CD8-positive, alpha-beta memory T cell (primary cell): ENCODE measurements at places on chromosomes 3 and 15.
A peak's percentile ranks its signal among the peaks of the same experiment; 100 is the strongest.

GRCh38 chr15:71743861-71744382, 66.4 kb upstream of the NR2E3 start:
- H3K4me1 ChIP-seq: no peaks in the 10 kb centered on the region
- DNase-seq: peak; percentile 53
- H3K27me3 ChIP-seq: no peaks in the 10 kb centered on the region
- H3K4me3 ChIP-seq: no peak overlapping the region
- no peak overlapping the region for H3K27ac ChIP-seq
- H3K36me3 ChIP-seq: no peaks in the 10 kb centered on the region

DNA sequence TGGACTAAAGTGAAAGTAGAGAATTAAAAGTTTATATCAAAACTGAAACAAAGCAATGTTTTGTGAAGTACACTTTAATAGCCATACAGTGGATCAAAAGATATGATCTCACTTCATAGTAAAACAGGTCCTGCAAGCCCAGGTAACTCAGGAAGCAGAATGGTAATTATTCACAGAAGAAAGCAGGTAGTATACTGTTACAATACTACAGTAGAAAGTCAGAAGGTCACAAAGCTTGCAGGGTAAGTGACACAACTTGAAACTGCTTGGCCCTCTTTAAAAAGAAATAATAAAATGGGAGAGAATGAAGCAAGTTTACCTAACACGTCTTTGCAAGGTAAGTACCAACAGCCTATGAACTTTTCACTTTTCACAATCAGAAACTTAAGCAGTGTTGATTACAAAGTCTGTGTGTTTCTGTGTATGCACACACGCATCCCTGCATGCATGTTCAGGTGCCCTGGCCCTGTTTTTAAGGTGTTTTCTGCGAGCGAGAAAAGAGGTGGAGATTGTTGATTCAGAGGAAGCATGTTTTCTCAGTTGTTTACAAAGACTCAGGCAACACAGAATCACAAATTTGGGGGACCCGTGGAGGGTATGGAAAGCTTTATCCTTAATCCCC, at the start of gene NAALADL2:
NAALADL2 (plus strand) TSS at position 221 of the 622 bp plus-strand sequence.
- no peak within 1 kb of the TSS for H3K4me3 ChIP-seq
- H3K27ac ChIP-seq: no peak within 1 kb of the TSS
- H3K4me1 ChIP-seq: no peaks in the 10 kb centered on the region

DNA sequence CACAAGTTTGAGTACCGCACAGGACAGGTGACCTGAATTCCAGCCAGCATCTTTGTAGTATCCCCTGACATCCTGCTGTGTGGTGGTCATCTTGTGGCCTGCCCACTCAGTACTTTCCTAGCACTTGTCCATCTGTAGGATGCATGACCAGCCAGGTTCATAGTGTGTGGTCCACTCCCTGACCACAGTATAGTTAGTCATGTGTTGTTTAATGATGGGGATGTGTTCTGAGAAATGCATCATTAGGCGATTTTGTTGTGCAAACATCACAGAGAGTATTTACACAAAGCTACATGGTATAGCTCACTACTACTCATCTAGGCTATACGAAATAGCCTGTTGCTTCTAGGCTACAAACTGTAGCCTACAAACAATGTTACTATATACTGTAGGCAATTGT, 16.9 kb upstream of the RBPMS2 start:
- no peaks in the 10 kb centered on the region for H3K4me1 ChIP-seq
- DNase-seq: no peak
- no peaks in the 10 kb centered on the region for H3K36me3 ChIP-seq
- no peaks in the 10 kb centered on the region for H3K27me3 ChIP-seq
- no peak overlapping the region for H3K4me3 ChIP-seq
- no peak overlapping the region for H3K27ac ChIP-seq

- no peaks in the 10 kb centered on the region for H3K27me3 ChIP-seq
- H3K4me1 ChIP-seq: no peaks in the 10 kb centered on the region
Measured at GRCh38 chr3:141047168-141047567, 4.0 kb upstream of the SPSB4 start.

DNA sequence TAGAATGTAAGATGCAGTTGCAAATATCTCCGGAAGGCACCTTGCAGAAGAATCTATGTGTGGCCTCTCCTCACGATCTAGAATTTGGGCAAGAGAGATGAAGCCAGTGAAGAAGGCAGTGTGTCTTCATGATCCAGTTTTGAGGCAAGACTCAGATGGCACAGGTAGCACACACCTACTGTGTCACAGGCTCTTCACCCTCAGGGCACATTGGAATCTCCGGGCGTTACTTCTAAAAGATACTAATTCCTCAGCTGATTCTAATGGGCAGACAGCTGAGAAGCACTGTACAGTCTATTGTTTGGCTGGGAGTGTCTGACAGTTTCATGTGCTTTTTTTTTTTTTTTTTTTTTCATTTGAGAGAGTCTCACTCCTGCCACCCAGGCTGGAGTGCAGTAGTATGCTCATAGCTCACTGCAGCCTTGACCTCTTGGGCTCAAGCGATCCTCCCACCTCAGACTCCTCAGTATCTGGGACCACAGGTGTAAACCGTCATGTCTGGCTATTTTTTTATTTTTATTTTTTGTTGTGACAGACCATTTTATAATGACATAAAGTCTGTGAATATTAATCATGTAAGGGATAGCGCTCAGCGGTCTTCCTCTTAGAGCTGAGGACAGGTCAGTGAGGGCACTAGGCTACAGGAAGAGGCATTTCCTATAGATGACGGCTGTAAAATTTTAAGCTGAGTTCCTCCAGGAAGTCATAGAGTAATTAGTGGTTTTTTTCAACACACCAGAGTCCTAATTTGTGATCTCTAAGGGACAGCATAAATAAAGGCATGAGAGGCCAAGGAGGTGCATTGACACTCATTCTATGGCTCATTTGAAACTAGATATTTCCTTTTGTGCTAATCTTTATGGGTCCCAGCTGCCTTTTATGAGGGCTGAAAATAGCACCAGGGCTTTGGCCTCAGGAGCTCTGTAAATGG, 4.0 kb downstream of the C3orf52 start:
- no peak overlapping the region for H3K4me3 ChIP-seq
- no peak overlapping the region for H3K27ac ChIP-seq
- no peak for DNase-seq
- no peaks in the 10 kb centered on the region for H3K27me3 ChIP-seq

DNA sequence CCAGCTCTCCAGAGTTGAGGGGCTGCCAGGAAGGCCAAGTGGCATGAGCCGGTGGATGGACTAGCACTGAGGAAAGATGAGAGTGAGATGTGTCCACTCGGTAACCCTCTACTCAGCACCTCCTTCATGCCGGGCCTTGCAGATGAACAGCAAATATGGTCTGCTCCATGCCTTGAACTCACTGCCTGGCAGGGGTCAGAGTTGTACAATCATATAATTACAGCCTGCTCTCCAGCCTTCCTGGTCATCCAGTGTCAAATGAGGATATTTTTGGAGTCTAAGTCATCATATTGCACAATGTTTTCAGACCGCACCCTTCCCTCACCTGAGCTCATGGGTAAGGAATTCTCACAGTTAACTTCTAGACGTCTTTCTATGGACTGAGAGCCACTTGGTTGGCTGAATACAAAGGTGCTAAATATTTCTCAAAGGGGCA, 4.9 kb downstream of the MGLL start:
- no peak overlapping the region for H3K27ac ChIP-seq
- H3K4me1 ChIP-seq: no peaks in the 10 kb centered on the region
- peaks cover 9% of the 10 kb centered on the region for H3K27me3 ChIP-seq
- DNase-seq: no peak
- no peaks in the 10 kb centered on the region for H3K36me3 ChIP-seq

DNA sequence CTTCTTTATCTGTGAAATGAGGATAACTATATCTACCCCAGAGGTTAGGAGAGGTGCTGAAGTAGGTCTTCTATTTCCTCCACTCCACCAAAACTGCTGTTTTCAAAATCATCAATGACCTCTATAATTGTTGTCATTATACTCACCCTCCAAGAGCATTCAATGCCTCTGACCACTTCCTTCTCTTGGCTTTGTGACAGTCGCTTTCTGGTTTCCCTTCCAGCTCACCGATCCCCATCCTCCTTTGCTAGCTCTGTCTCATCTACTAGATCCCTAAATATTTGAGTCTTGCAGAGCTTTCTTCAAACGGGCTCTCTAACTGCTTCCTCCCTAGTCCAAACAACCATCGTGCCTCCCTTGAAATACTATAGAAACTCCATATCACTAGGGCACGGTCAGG, 153.5 kb downstream of the RPLP1 start:
- no peaks in the 10 kb centered on the region for H3K36me3 ChIP-seq
- H3K4me1 ChIP-seq: no peaks in the 10 kb centered on the region
- no peak for DNase-seq

DNA sequence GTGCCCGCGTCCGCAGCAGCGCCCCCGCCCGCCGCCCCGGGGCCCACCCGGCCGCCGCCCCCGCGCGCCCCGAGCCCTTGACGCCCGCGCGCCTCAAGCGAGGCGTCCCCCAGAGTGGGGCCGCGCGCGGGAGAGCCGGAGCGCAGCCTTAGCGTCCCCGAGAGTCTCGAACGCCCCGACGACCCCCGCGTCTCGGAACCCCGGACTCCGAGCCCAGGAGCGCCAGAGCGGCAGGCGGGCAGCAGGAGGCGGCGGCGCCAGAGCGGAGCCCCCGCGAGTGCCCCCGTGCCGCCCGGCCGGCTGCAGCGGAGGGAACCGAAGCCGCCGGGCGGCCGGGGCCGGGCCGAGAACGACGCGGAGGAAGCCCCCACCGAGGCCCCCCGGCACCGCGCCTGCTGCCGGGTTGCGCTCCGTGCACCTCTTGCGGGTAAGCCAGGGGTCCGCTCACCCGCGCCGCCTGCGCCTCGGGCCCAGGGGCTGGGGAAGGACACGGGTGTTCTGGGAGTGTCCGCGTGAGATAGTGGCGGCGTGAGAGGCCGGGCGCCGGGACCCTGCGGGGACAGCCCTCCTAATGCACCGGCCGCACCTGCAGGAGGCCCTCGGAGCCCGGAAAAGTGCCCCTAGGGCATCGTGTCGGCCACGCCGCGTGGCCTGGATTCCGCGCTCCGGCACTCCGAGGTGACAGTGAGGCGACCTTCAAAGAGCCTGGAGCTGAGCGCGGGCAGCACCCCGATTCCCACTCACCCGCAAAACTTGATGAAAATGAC, 52.0 kb upstream of the ULK4 start:
- peaks cover 25% of the 10 kb centered on the region for H3K4me1 ChIP-seq
- no peaks in the 10 kb centered on the region for H3K27me3 ChIP-seq
- H3K4me3 ChIP-seq: peak overlapping the region; percentile 67

- no peak for DNase-seq
- no peaks in the 10 kb centered on the region for H3K4me1 ChIP-seq
- H3K36me3 ChIP-seq: no peaks in the 10 kb centered on the region
- no peak overlapping the region for H3K27ac ChIP-seq
- no peak overlapping the region for H3K4me3 ChIP-seq
Measured at GRCh38 chr3:171784937-171785336, 25.3 kb downstream of the PLD1 start.

DNA sequence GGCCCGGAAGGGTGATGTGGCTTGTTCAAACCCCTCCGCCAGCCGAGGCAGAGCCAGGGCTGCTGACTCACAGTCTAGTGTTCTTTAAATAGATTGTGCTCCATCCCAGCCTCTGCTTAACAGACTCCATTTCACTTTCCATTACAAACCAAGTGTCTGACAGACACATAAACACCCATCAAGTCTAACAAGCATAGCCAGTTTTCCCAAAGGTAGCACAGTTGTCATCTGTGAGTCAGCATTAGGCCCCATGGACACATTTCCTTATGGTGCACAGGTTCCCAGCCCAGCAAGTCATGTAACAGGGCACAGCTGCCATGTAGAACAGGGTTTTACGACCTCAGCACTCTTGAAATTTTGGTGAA, 109.9 kb upstream of the RAP2B start:
- H3K27me3 ChIP-seq: no peaks in the 10 kb centered on the region
- no peaks in the 10 kb centered on the region for H3K4me1 ChIP-seq
- DNase-seq: no peak

DNA sequence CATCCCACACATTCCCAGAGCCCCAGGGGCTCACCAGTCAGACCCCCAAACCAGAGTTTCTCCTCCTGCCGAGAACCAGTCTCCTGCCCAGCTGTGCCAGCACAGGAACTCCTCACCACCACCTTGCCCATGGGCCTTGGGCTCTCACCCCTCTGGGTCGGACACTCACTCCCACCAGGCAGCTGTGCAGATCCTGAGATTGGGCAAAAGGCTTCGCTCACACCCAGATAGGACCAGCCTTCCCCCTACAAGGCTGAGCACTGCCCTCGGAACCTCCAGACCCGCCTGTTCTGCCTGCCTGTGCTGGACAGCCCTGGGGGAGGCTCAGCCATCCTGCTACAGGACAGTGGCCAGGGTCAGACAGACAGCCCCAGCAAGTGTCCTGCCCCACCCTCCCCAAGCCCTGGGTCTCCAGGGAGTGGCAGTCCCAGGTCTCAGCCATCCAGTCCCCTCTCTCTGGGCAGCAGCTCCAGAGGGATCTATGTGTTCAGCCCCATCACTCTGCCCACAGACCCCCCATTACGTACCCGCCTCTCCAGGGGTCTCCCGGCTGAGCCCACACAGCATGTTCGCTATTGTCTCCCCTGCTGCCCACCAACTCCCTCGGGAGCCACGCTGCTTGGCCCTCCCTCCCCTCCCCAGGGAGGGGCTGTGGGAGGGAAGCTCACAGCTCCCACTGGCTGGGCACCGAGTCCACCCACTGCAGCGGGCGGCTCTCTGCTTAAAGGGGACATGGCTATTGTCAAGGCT, at the start of gene GRIP2:
GRIP2 (minus strand) TSS at position 601 of the 750 bp plus-strand sequence; CDS start at position 567, 34 bp downstream.
- no peak for DNase-seq
- H3K4me3 ChIP-seq: no peak within 1 kb of the TSS
- H3K4me1 ChIP-seq: no peaks in the 10 kb centered on the region
- no peaks in the 10 kb centered on the region for H3K27me3 ChIP-seq
- no peak within 1 kb of the TSS for H3K27ac ChIP-seq

GRCh38 chr15:49692514-49693090, 71.8 kb downstream of the DTWD1 start:
- H3K27me3 ChIP-seq: no peaks in the 10 kb centered on the region
- no peaks in the 10 kb centered on the region for H3K4me1 ChIP-seq
- H3K27ac ChIP-seq: no peak overlapping the region
- no peaks in the 10 kb centered on the region for H3K36me3 ChIP-seq

GRCh38 chr3:36302158-36302509, 78.2 kb upstream of the STAC start:
- no peaks in the 10 kb centered on the region for H3K27me3 ChIP-seq
- no peaks in the 10 kb centered on the region for H3K4me1 ChIP-seq
- H3K4me3 ChIP-seq: no peak overlapping the region
- no peak overlapping the region for H3K27ac ChIP-seq
- no peak for DNase-seq
- H3K36me3 ChIP-seq: no peaks in the 10 kb centered on the region

GRCh38 chr15:82774496-82774895, 31.4 kb downstream of the FSD2 start:
- no peak for DNase-seq
- no peaks in the 10 kb centered on the region for H3K4me1 ChIP-seq
- H3K4me3 ChIP-seq: no peak overlapping the region
- H3K36me3 ChIP-seq: no peaks in the 10 kb centered on the region

DNA sequence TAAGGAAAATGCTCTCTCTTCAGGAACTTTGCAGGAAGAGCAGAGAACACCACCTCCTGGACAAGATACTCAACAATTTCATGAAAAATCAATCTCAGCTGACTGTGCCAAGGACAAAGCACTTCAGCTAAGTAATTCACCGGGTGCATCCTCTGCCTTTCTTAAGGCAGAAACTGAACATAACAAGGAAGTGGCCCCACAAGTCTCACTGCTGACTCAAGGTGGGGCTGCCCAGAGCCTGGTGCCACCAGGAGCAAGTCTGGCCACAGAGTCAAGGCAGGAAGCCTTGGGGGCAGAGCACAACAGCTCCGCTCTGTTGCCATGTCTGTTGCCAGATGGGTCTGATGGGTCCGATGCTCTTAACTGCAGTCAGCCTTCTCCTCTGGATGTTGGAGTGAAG, 200.5 kb downstream of the AKAP13 start:
- no peaks in the 10 kb centered on the region for H3K36me3 ChIP-seq
- peak overlapping the region; percentile 93 for H3K27ac ChIP-seq
- peaks cover 60% of the 10 kb centered on the region for H3K4me1 ChIP-seq

GRCh38 chr15:79973456-79974195, 2.6 kb upstream of the BCL2A1 start:
- H3K4me1 ChIP-seq: peaks cover 18% of the 10 kb centered on the region
- no peak overlapping the region for H3K4me3 ChIP-seq
- H3K27ac ChIP-seq: no peak overlapping the region
- H3K36me3 ChIP-seq: no peaks in the 10 kb centered on the region
